ENCODE measurements at places on chromosomes 11 and 22.

DNA sequence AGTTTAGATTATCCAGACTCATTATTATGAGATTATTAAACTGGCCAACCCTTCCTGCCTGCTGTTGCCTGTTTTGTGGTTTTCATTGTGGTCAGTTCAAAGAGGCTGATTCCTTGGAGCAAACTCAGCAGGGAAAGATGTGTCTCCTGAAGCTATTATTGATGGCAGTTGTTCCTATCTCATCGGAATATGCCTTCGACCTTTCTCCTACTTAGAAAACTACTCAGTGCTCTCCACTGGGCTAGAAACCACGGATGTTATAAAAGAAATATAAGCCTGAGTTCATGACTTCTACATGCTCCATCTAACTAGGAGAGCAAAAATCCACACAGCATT is 80.2 kb upstream of the NAV2 start:
- DNase-seq = no peak

GRCh38 chr22:22168190-22168940 is 76.2 kb upstream of the VPREB1 start:
- DNase-seq = no peak

GRCh38 chr11:69637198-69637940 is 3.6 kb upstream of the CCND1 start:
- peak; percentile 71 for DNase-seq

GRCh38 chr11:43920598-43921419 is 21.6 kb upstream of the C11orf96 start:
- DNase-seq = no peak

- DNase-seq = peak; percentile 94
Observed at GRCh38 chr11:68460741-68461574, at the start of gene PPP6R3. Gene PPP6R3, plus strand, starts transcription at chr11:68460752. Its CDS starts 76,913 bp downstream, at chr11:68537665.

GRCh38 chr11:108135845-108136544 is 14.6 kb downstream of the ACAT1 start:
- no peak for DNase-seq

DNA sequence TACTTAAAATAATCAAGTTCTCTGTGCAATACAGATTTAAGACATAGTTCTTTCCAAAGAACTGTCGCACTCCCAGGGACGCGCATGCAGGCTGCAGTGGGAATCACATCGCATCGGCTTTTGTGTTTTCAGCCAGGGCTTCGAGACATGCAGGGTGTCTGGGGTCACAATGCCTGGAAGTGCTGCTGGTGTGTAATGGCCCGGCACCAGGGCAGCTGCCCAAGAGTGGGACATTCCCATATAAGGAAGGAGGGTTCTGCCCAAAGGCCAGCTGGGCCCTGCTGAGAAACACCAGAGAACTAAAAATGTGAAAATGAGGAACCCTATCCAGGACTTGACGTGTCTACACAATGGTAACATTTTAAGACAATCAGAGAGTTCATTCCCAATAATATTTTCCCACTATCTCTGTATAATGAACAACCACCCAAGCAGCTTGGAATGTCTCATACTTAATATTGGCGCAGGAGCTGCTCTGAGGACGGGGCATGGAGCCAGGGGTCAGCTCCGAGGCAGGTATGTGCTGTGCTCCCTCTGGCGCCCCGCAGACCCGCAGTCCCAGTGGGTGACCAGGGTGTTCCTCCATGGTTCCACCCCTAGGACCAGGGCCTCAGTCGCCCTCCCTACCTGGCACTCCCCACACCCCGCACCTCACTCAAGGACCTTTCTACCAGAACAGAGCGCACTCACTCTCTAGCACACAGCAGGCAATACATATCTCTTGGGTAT is 11.3 kb downstream of the MCAT start:
- DNase-seq = no peak

DNA sequence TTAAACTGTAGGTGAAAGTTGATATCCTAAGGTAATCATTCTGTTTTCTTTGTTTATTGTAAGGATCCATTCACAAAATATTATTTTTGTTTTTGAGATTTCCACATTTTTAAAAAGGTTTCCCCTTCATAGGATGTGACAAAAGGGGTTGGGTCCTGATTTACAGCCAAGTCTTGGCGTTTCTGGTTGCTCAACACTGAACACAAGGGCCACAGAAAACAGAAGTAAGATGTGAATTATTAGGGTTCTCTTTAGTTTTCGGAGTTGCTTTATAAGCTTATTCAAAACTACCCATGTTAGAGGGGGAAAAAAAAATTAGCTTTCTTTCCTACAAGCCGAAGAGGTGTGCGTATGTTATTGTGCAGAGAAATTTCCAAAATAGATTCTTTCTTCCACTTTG is 30.0 kb upstream of the FLI1 start:
- DNase-seq = no peak

DNA sequence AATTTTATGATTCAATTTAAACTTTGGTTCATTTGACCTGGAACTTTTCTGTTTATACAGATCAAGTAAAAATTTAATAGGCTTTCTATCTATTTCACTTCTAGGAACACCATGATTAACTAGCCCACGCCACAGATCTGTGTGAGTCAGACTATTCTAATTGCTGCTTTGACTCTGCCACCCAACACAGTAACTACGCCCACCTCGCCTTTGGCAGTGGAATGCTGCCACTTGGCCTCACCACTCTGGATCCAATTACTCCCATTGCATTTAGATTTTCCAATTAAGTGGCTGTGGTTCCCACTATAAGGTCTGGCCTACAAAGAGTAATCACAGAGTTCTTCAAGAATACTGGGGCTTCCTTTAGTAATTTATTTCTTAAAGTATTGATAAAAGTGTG is 46.6 kb upstream of the LIN7C start:
- no peak for DNase-seq

GRCh38 chr11:130940706-130941105 is 24.4 kb upstream of the SNX19 start:
- DNase-seq = no peak

DNA sequence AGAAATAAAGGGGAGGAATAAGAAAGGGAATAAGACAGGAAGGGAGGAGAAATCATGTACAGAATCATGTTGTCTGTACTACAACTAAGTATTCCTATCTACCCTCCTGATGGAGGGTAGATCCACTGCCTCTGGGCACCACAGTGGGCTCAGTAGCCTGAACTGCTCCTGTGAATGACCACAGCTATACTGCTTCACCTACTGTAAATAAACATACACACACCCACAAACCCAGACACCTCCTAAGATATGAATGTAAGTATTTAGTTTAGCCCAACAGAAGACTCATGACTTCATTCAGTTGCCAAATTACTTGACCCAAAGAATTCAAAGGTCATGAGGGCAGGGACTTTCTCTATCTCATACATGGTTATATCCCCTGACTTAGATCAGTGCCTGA is 177.3 kb upstream of the C11orf58 start:
- no peak for DNase-seq

GRCh38 chr11:131063638-131064037 is 147.4 kb upstream of the SNX19 start:
- no peak for DNase-seq

DNA sequence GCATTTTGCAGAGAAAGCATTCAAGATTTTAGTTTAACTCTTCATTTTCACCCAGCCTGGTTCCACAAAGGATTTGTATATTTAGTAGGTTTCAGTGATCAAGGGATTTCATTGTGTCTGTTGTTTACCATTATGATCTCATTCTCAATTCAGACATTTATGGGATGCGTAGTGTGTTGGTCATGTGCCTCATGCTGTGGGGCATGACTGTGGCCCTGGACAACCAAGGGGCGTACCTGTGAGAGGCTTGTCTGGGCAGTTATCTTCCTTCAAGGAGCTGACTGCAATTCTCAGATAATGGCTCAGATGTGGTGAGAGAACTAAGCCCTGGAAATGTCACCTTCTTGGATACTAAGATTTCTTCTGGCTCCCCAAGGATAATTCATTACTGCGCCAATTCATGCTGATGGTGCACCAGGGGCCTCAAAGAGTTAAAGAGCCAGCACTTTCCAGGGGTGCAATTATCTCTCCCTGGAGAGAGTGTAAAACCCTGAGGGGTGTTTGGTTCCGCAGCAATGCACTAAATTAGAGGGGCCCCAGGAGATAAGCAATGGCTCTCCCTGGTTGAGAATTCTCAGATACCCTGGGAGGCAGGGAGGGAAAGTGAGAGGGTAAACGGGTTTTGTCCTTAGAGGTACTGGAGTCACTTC is 32.2 kb downstream of the SLC6A5 start:
- no peak for DNase-seq

DNA sequence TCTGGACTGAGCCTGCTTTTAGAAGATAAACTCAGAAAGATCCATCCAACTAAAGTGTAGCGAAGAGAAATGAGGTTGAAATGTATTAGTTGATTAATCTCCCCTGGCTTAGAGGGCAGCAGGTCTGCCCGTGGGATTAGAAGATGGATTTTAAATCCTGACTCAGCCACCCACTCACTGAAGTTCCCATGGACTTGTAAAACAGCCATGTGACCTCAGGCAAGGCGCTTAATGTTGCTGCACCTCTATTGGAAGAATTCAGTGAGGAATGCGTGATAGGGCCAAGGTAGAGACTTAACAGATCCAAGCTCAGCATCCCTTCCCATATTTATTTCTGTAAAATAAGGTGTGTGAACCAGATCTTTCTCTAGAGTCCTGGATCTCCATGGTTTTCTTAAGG is 45.1 kb upstream of the ELF5 start:
- no peak for DNase-seq

GRCh38 chr11:23688411-23688810 is 808.4 kb upstream of the LUZP2 start:
- DNase-seq = no peak

- DNase-seq = peak; percentile 82
Observed at GRCh38 chr11:64268025-64268892, 16.2 kb downstream of the BAD start.

DNA sequence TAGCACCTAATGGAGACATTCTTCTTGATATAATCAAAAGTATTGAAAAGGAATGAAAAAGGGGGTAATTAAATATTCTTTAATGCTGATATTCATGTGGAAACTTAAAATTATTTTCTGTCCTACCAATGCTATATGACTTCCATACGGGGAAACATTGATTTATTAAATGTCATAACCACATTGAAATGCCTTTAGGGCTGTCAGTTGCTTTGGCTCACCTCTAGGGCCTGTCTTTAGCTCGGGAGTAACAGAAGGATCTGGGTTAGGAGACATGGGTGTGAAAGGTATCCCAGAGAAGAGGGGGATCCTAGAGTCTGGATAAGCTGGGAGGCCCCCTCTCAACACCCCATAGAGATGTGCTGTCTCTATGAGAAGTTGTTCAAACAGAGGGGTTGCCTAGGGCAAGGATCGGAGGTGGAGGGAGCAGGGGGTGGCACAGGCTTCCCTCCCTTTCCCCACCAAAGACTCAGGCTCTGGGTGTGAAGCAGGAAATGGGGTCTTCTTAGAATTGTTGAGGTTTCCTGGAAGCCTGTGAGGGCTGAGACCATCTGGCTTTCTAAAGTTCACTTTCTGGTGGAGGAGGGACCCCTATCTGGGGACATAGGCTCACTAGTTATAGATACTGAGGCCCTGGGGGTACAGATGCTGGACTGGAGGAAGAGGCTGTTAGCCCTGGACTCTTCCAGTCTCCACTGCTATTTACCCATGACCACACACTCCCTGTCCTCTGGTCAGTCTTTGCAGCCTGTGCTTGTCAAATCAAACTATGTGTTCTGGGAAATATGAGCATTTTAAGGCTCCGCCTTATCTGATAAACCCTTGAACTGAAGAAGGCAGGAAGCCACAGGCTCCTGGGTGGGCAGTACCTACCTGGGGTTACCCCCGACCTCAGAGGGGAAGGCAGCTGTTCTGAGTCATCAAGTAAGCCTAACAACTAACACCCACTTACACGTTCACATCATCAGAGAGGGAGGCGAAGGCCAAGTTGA is 55.8 kb upstream of the RRAS2 start:
- no peak for DNase-seq

GRCh38 chr11:75812542-75813040 is 2.4 kb upstream of the UVRAG start:
- DNase-seq = no peak

- DNase-seq = peak; percentile 32
Observed at GRCh38 chr11:74611369-74611861, 19.0 kb downstream of the POLD3 start.
